ENCODE measurements at places on chromosomes 16 and 17. TPM values are rescaled to one million over a fixed set of nuclear protein-coding genes. Genes with fewer than 3 reads are reported as not detected.
A peak's percentile ranks its signal among the peaks of the same experiment; 100 is the strongest.

DNA sequence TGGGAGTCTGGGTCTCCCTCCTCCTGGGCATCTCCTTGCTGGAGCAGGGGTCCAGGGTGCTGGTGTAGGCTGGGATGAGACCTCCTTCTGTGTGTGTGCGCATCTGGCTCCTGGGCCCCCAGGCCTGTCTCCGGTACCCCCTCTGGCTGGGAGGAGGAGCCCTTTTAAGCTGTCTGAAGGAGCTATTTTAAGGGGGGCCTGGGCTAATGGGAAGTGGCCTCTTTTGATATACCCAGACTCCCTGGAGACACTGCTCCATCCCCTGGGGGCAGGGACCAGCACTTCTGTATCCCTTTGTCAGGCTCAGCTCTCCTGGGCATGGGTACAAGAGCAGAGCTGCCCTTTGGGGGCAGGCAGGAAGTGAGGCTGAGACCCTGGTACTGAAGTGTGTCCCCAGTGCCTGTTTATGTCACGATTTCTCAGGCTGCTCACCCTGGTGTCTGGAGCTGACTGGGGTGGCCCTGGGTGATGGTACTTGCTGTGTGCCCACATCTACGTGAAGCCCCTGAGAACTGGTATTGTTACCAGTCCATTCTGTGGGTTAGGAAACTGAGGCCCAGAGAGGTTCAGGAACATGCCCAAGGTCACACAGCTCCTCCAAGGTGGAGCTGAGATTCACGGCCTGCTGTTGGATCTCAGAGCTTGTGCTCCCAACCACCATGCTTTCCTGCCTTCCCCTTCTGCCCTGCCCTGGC is 6.5 kb downstream of the ADCY7 start:
- H3K4me3 ChIP-seq = peak overlapping the region; percentile 77
- H3K27ac ChIP-seq = peak overlapping the region; percentile 71
- no peak for DNase-seq

- no peak overlapping the region for H3K4me3 ChIP-seq
- H3K36me3 ChIP-seq = no peaks in the 10 kb centered on the region
- no peak overlapping the region for H3K27ac ChIP-seq
Measured at GRCh38 chr17:61468263-61468907, 16.2 kb downstream of the TBX4 start.

The ALOX12 gene
- total RNA-seq = not detected

DNA sequence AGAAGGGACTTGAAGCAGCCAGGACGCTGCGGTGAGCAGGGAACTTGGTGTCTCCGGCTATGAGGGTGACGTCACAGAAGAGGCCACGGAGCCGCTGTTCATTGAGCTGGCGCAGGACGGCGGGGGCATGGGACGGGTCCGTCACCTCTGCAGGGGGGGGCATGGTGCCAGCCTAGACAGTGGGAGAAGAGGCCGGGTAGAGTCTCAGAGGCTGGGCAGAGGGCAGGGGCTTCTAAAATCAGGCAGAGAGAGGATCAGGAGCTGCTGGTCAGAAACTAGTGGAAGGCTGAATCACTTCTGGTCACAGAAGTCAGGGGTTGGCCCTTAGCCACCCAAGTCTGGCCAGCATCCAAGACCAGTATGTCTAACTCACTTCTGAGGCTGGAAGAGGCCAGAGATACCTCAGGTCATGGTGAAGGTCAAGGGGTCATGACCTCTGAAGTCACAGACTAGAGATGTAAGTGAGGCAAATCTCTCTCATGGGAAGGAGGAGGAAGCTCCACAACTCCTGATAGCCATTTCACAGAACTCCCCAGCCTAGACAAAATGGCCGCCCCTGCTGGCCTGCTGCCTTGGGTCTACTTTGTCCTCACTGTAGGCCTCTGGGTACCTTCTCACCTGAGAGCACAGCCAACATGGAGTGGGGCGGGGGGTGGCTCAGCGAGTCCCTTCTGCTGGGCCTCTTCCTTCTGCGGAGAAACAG is 12.6 kb downstream of the ZBTB4 start:
- peaks cover 6% of the 10 kb centered on the region for H3K36me3 ChIP-seq
- H3K27ac ChIP-seq = no peak overlapping the region
- peaks cover 8% of the 10 kb centered on the region for H3K4me1 ChIP-seq
- H3K27me3 ChIP-seq = no peaks in the 10 kb centered on the region
- H3K4me3 ChIP-seq = no peak overlapping the region

GRCh38 chr17:75557075-75557851 is 30.3 kb upstream of the MYO15B start:
- no peak overlapping the region for H3K4me3 ChIP-seq
- DNase-seq = no peak
- H3K4me1 ChIP-seq = no peaks in the 10 kb centered on the region
- no peaks in the 10 kb centered on the region for H3K36me3 ChIP-seq
- H3K27me3 ChIP-seq = no peaks in the 10 kb centered on the region

GRCh38 chr16:72120026-72120425 is 26.4 kb downstream of the DHX38 start:
- no peak overlapping the region for H3K27ac ChIP-seq
- no peaks in the 10 kb centered on the region for H3K27me3 ChIP-seq
- DNase-seq = no peak
- H3K36me3 ChIP-seq = no peaks in the 10 kb centered on the region
- no peak overlapping the region for H3K4me3 ChIP-seq

The KRT24 gene
- total RNA-seq = not detected

- no peaks in the 10 kb centered on the region for H3K36me3 ChIP-seq
- H3K27ac ChIP-seq = no peak overlapping the region
- no peak for DNase-seq
- H3K4me3 ChIP-seq = no peak overlapping the region
Measured at GRCh38 chr16:63650550-63650949, 1471.3 kb downstream of the CDH11 start.

DNA sequence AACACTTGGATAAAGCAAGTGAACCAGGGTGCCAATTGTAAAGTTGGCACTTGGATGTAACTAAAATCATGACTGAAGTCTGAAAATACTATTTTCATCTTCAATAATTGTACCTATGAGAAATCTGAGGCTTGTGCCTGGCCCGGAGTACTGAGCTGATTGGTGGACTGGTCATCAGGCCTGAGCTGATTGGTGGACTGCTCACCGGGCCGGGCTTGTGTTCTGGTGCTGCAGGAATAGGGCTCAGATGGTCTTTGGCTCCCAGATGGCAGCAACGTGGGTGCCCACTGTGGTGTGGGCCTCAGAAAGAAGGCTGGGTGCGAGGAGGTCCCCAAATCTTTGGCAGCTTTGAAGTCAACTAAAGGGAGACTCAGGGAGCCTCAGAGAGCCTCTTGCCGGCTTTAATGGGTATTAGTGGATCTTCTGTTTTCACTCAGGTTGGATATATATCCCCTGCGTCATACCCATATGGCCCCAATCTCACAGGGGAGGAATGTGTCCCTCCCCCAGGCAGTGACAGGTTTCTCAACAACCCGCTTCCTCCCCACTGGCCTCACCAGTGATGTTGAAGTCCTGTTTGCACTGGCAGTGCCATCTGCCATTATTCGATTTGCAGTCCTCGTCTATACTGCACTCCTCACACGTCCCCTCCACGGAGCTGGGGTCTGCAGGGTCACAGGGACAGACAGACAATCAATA is 4.7 kb downstream of the UMOD start:
- no peak for DNase-seq
- H3K27ac ChIP-seq = no peak overlapping the region
- H3K4me3 ChIP-seq = no peak overlapping the region
- no peaks in the 10 kb centered on the region for H3K4me1 ChIP-seq
- no peaks in the 10 kb centered on the region for H3K27me3 ChIP-seq
- no peaks in the 10 kb centered on the region for H3K36me3 ChIP-seq

DNA sequence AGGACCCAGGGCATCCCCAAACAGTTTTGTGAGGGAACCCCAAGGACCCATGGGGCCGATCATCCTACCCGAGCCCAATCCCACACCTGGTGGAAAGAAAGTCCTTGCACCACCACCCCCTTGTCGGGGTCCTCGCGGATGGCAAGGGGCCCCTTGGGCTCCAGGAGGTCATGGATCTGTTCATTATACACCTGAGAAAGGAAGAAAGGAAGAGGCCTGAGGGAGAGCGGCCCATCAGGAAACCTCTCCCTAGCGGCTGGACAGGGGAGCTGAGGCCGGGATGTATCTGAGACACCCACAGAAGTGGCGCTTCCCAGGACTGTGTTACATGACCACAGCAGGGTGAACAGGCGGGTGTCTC is 12.8 kb downstream of the KIF18B start:
- H3K36me3 ChIP-seq = no peaks in the 10 kb centered on the region
- H3K4me1 ChIP-seq = no peaks in the 10 kb centered on the region
- no peaks in the 10 kb centered on the region for H3K27me3 ChIP-seq
- H3K27ac ChIP-seq = no peak overlapping the region
- H3K4me3 ChIP-seq = no peak overlapping the region
- DNase-seq = no peak

DNA sequence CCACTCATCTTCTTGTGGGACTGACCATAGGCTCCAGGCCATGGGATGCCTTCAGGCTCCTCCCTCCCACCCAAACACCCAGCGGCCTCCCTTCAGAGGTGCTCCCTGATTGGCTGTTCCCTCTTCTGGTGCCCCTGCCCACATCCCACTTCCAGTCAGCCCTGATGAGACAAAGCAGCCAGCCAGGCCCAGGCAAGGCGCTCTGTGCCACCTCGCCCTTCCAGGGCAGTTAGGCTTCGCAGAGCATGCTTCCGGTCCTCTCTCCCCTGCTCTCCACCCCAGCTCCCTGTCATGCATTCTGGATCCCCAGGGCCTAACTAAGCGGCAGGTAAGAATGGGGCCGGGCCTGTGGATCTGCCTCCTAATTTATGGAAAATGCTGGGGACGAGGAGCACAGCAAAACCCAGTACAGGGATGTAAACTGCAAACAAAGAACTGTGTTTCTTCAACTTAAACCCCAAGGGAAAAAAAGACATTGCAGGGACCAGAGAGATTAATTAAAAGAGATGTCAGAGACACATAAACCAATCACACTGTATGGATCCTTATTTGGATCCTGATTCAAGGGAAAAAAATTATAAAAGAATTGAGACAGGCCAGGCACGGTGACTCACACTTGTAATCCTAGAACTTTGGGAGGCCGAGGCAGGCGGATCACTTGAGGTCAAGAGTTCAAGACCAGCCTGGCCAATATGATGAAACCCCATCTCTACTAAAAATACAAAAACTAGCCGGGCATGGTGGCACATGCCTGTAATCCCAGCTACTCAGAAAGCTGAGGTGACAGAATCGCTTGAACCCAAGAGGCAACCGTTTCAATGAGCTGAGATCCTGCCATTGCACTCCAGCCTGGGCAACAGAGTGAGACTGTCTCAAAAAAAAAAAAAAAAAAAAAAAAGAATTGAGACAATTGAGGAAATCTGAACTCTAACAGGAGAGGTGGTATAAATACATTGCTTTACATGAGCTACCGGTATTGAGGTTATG is 26.0 kb downstream of the ZDHHC7 start:
- peaks cover 11% of the 10 kb centered on the region for H3K4me1 ChIP-seq
- H3K27me3 ChIP-seq = no peaks in the 10 kb centered on the region
- peaks cover 52% of the 10 kb centered on the region for H3K36me3 ChIP-seq

The WNT9B gene
- total RNA-seq = not detected

GRCh38 chr17:29076722-29077121 is 33.8 kb downstream of the PIPOX start:
- H3K4me3 ChIP-seq = no peak overlapping the region
- no peak for DNase-seq
- H3K4me1 ChIP-seq = no peaks in the 10 kb centered on the region
- H3K27ac ChIP-seq = no peak overlapping the region
- peaks cover 12% of the 10 kb centered on the region for H3K36me3 ChIP-seq

DNA sequence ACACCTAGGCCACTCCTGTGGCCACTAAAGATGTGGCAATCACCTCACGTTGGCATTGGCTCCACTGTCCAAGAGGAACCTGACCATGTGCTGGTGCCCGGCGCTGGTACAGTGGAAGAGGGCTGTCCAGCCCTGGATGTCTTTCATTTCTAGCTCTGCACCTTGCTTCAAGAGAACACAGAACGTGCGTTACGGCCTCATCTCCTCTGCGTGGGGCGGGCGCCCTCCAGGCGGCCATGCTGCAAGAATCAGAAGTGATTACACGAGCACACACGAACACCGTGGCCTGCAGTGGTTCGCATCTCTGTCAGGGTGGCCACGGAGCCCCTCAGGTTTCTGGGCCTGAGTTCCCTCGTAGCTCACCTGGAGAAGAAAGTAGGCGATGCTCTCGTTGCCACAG is 7.5 kb downstream of the ANKS3 start:
- no peak overlapping the region for H3K27ac ChIP-seq
- no peak for DNase-seq
- no peaks in the 10 kb centered on the region for H3K27me3 ChIP-seq
- no peaks in the 10 kb centered on the region for H3K4me1 ChIP-seq

GRCh38 chr16:9365370-9365728 is 273.9 kb downstream of the HAPSTR1 start:
- H3K4me3 ChIP-seq = no peak overlapping the region
- H3K27me3 ChIP-seq = no peaks in the 10 kb centered on the region
- no peak for DNase-seq

The PARD6A gene
- 8.8 TPM for total RNA-seq

DNA sequence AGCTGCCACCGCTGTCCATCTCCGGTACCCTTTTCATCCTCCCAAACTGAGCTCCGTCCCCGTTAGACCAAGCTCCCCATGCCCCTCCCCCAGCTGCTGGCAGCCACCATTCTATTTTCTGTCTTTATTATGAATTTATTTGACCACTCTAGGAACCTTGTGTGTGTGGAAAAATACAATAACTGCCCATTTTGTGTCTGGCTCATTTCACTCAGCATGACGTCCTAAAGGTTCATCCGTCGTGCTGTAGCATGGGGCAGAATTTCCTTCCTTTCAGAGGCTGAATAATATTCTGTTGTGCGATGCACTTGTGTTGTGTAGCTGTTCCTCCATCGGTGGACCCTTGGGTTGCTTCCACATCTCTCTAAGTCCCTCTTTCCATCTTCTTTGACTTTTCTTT is 263.1 kb downstream of the SEC14L1 start:
- no peaks in the 10 kb centered on the region for H3K27me3 ChIP-seq
- H3K36me3 ChIP-seq = peaks cover 14% of the 10 kb centered on the region
- H3K4me1 ChIP-seq = peaks cover 97% of the 10 kb centered on the region

- peak; percentile 93 for DNase-seq
- no peak overlapping the region for H3K4me3 ChIP-seq
- no peaks in the 10 kb centered on the region for H3K36me3 ChIP-seq
- H3K4me1 ChIP-seq = peaks cover 91% of the 10 kb centered on the region
- H3K27me3 ChIP-seq = no peaks in the 10 kb centered on the region
Measured at GRCh38 chr17:40480501-40481003, 20.9 kb downstream of the TNS4 start.

GRCh38 chr16:89511374-89511773 is 3.2 kb downstream of the SPG7 start:
- peaks cover 30% of the 10 kb centered on the region for H3K36me3 ChIP-seq
- DNase-seq = no peak
- H3K4me1 ChIP-seq = peaks cover 24% of the 10 kb centered on the region
- no peak overlapping the region for H3K27ac ChIP-seq
- H3K27me3 ChIP-seq = no peaks in the 10 kb centered on the region
- H3K4me3 ChIP-seq = no peak overlapping the region

- no peak for DNase-seq
- H3K36me3 ChIP-seq = peaks cover 93% of the 10 kb centered on the region
- H3K4me1 ChIP-seq = no peaks in the 10 kb centered on the region
- H3K27me3 ChIP-seq = no peaks in the 10 kb centered on the region
- H3K27ac ChIP-seq = no peak overlapping the region
Measured at GRCh38 chr17:29090750-29091605, 48.0 kb downstream of the PIPOX start.

- H3K27me3 ChIP-seq = no peaks in the 10 kb centered on the region
- H3K4me3 ChIP-seq = no peak overlapping the region
- H3K27ac ChIP-seq = no peak overlapping the region
- no peak for DNase-seq
- H3K36me3 ChIP-seq = no peaks in the 10 kb centered on the region
Measured at GRCh38 chr17:29303386-29303785, 9.4 kb upstream of the NUFIP2 start.

The TEN1 gene
- 16.1 TPM for total RNA-seq

The ITGAL gene
- 648 TPM for total RNA-seq
